NCI-H187 (cell line): ENCODE measurements at places on chromosomes 11 and 22.

- no peak for DNase-seq
These were observed 1125.0 kb downstream of the BRD1 start for GRCh38 chr22:48702573-48703264.

GRCh38 chr11:125372911-125373310 lies 123.2 kb downstream of the FEZ1 start:
- DNase-seq, result no peak

- peak; percentile 53 for DNase-seq
These were observed 470.1 kb upstream of the B3GAT1 start for GRCh38 chr11:134882141-134882540.

DNA sequence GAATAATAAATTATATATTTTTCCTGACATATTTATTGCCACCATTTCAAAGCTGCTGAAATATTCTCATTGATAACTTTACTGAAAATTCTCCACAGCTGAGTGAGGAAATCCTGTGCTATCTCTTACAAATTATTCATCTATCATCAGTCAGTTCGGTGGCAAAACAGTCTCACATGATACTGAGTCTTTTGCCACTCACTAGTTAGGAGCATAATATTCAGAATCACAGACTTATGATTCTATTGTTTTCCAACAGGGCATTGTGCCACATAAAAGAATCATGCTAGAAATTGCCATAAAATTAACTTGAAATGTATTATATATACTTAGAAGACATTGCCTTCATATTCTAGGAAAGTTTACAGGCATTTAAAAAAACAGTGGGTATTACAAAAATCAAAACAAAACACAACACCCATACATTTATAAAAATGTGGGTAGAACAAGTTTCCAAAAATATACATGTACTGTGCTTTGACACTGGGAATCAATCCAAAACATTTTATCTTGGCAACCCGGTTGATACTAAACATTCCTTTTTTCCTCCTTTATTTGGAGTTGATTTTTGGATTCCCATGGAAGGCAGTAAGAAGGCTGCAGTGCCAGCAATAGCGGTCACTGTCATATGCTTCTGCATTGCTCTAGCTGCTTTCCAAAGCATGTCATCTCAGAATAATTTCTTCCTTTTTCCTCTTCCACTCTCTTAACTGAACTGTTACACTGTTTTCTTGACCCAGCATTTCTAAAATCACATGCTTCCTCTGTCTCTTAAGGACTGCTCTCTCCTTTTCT lies 42.5 kb downstream of the ATG16L2 start:
- no peak for DNase-seq

DNA sequence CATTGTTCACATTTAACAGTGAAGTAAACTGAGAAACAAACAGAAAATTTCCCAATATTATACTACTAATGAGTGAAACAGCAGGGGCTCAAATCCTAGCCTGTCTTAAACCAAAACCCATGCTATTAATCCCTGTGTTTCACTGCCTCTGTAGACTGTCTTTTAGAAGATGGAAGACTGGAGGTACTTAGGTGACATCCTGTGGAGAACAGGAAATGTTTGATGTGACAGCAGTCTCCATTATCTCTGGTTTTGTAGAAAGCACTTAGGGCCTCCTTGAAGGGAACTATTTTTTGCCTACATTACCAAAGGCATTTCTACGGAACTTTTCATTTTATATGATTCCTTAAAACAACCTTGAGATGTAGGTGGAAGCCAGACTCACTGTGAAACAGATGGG lies 288.1 kb upstream of the SORL1-AS1 start:
- DNase-seq, result no peak

DNA sequence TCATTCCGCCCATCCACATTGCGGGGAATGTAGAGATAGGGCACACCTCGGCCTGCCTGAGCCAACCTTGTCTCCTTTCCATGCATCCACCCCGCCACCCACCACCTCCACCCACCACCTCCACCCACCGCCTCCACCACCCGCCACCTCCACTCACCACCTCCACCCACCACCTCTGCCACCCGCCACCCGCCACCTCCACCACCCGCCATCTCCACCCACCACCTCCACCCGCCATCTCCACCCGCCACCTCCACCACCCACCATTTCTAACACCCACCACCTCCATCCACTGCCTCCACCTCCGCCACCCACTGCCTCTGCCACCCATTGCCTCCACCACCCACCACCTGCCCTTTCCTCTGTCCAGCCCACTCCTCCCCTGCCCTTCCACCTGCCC lies 78.4 kb downstream of the IGLL1 start:
- DNase-seq, result no peak

DNA sequence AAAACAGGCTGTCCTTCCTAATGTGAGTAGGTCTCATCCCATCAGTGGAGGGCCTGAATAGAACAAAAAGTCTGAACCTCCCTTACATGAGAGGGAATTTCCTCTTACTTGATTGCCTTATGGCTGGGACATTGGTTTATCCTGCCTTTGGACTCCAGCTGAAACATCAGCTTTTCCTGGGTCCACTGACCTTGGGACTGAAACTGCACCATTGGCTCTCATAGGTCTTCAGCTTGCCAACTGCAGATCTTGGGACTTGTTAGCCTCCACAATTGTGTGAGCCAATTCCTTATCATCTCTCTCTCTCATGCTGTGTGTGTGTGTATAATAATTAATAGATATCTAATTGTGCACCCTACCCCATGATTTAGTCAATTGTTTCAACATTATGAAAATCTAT lies 375.3 kb upstream of the DDI1 start:
- no peak for DNase-seq

DNA sequence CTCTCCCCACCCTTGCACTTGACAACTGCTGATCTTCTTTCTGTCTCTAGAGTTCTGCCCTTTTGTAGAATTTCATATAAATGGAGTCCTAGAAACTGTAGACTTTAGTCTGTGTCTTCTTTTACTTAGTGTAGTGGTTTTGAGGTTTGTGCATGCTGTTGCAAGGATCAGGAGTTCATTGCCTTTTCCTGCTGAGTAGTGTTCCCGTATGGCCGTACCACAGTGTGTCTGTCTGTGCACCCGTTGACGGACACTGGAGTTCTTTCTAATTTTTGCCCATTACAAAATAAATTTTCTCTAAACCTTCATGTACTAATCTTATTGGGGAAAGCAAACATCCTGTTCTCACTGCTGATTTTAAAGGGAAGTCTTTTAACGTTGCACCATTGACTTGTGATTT lies 138.1 kb downstream of the TBC1D22A start:
- no peak for DNase-seq

DNA sequence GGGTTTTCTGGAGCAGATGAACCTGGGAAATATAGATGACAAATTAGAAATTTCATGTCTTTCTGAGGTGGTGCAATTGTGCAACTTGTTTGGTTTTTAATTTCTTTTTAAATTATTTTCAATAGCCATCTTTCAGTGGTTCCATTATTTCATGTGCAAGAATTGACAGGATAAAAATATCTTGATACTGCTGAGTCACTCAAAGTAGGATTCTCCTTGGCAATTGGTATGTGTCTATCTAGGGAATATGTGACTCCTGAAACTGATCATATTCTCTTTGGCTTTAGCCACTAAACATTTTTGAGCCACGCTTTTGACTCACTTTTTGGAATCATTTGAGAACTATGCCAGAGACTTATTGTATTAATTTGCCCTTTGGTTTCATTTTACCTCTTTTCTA lies 331.5 kb downstream of the KCNA4 start:
- DNase-seq, result no peak

DNA sequence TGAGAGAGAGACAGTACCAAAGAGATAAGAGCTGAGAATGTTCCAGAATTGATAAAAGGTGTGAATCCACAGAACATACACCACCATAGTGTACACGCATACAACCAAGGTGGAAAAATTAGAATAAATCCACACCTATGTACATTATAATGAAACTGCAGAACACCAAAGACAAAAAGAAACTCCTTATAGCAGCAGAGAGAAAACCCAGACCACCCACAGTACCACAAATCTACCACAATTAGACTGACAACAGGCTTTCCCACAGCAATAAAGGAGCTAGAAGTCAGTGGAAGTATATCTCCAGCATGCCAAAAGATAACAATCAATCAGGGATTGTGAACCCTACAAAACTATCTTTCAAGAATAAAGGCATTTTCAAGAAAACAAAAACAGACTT lies 31.8 kb downstream of the SCN4B start:
- no peak for DNase-seq

DNA sequence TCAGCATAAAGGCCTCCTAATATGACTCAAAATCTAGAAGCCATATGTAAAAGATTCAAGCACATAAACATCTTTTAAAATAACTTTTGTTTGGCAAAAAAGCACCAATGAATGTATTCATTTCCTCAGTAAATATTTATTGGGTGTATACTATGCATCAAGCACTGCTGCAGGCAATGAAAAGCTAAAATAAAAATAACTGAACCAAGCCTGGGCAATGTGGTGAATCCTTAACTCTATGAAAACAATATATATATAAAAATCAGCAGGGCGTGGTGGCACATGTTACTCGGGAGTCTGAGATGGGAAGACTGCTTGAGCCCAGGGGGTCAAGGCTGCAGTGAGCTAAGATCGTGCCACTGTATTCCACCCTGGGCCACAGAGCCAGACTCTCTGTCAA lies 27.8 kb downstream of the PIK3C2A start:
- no peak for DNase-seq

DNA sequence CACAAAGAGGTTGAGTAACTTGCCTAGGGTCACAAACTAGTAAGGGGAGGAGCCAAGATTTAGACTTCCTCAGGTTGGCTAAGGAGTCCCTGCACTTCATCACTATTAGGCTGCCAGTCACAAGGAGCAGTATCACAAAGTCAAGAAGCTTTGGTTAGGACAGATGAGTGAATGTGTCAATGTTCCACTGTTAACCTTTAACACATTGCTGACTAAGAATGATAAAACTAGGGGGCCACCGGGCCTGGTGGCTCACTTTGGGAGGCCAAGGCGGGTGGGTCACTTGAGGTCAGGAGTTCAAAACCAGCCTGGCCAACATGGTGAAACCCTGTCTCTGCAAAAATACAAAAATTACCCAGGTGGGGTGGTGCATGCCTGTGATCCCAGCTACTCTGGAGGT lies 32.0 kb downstream of the TMEM123 start:
- no peak for DNase-seq

DNA sequence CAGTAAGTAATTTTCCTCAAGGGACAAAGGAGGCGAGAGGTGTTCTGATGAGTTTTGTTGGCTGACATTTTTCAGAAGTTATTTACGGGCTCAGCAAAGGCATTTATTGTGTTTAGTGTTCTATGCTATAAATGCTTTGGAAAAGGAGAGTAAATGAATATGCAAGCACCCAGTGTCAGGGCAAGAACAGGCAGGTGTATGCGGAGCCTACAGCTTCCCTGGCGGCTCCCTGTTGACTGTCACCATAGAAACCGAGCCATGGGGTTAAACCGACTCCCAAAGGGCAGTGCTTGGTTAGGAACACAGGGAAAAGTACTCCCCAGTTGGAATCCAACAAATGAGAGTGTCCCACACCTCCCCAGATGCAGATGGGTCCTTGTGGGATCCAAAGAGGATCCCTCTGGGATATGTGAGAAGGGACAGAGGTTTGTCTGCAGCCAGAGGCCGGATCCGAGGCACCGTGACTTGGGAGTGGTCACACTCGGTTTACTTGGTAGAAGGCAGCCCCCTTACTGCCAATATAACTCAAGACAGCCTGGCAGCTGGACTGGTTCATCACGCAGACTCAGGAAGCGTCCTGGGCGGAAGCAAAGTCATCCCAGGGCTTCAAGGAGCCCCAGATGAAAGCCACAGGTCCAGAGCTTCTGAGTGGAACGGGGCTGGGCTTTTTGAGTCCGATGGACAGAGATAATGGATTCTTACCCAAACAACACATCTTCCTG lies 329.7 kb downstream of the CTTN start:
- peak; percentile 39 for DNase-seq

- no peak for DNase-seq
These were observed 3.0 kb downstream of the DDB1 start for GRCh38 chr11:61329871-61330270.

GRCh38 chr11:282171-282570 lies 4.0 kb downstream of the NLRP6 start:
- no peak for DNase-seq

GRCh38 chr22:23557036-23557435 lies 23.1 kb downstream of the IGLL1 start:
- no peak for DNase-seq

DNA sequence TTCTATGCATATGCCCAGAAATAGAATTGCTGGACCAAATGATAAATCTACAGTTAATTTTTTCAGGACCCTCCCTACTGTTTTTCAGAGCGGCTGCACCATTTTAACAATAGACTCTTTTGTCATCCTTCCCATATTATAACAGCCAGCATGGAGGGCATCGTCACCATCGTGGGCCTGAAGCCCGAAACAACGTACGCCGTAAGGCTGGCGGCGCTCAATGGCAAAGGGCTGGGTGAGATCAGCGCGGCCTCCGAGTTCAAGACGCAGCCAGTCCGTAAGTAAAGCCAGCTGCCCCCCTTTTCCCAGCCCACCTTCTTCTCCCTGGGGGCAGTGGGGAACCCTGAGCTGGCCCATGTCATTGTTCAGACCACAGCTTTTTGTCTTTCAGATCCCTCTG lies 79.5 kb upstream of the TTC12 start:
- DNase-seq, result no peak

DNA sequence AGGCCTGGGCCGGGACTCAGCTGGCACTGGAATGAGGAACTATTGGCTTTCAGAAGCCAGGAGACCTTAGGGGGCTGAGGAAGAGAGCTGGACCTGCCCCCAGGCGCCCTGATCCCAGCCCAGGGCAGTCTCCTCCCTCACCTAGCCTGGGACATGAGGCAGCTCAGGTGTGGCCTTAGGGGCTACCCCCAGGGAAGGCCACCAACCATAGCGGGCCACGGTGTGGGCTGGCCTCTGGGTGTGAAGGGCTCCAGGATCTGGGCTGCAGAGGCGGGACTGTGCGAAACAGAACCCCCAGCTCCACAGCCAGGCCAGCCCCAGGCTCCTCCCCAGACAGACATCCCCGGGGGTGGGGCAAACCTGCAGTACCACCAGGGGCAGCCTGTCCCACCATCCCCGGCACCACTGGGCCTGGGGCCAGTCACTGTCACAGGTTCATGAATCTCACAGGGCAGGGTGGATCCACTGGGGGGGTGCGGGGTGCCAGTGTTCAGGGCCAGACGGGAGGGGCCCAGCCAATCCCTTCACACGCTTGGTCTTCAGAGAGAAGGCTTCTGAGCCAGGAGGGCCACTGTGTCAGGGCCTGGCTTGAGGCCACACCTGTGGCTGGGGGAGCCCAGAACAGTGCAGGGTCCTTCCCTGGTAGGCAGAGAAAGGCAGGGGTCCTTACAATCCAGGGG lies 3.5 kb downstream of the PLXNB2 start:
- no peak for DNase-seq
